Stimulated activated CD4-positive, alpha-beta T cell treated with anti-CD3 and anti-CD28 coated beads, Interleukin-4, amount 100 ng/mL, for 4 hours (primary cell): ENCODE measurements at places on chromosomes 2 and 18.

DNA sequence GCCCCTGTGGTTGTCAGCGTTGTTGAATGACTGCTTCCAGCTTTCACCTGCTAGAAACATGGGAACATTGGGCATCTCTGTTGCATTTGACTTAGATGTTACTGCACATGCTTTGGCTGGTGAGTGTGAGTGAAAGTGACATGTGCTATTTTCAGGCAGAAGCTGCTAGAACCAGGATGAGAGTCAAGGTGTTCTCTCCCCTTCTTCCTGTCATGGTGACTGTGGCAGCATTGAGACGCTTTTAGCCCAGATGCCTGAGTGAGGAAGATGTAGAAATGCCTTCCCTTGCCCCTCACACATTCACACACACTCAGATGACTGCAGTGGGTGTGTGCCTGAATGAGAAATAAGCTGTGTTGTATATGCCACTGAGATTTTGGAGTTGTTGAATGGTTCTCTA is 220.2 kb downstream of the PTPRM start:
- no peak for DNase-seq

DNA sequence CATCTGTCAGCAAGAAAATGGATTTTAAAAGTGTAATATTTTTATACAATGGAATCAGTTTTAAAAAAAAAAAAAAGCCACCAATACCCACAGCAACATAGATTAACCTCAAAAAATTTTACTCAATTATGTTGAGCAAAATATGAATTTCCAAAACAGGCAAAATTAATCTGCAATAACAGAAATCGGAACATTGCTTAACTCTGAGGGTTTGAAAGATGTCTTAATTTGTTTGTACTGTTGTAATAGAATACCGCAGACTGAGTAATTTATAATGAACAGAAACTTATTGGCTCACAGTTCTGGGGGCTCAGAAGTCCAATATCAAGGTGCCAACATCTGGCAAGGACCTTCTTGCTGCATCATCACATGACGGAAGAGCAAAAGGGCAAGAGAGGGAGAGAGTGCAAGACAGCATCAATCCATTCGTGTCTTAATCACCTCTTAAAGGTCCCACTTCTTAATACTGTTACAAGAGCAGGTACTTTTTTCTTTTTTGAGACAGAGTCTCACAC is 31.8 kb upstream of the TNFAIP6 start:
- no peak for DNase-seq

DNA sequence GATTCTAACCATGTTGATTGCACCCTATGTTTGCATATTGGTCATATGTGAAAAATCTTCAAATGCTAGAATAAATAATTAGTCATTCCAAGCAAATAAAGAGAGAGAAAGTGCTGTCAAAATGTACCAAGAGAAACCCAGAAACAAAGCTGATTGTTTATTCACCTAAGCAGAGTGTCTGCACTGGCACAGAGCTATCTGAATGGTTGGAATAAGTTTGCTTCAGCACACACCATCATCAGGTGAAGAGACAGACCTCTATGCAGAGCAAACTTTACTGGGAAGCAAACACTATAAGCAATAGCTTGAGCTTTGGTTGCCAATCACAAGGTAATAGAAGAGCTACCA is 25.4 kb downstream of the DSG4 start:
- DNase-seq = no peak

GRCh38 chr2:218010140-218010983 is 7.6 kb upstream of the TNS1 start:
- DNase-seq = peak; percentile 29

GRCh38 chr2:158312981-158313380 is 143.6 kb downstream of the CCDC148 start:
- DNase-seq = no peak

GRCh38 chr2:6080932-6081753 is 389.0 kb downstream of the SOX11 start:
- no peak for DNase-seq

GRCh38 chr2:1837022-1837421 is 92.7 kb upstream of the PXDN start:
- DNase-seq = no peak

GRCh38 chr2:141968433-141968832 is 162.4 kb downstream of the LRP1B start:
- no peak for DNase-seq

DNA sequence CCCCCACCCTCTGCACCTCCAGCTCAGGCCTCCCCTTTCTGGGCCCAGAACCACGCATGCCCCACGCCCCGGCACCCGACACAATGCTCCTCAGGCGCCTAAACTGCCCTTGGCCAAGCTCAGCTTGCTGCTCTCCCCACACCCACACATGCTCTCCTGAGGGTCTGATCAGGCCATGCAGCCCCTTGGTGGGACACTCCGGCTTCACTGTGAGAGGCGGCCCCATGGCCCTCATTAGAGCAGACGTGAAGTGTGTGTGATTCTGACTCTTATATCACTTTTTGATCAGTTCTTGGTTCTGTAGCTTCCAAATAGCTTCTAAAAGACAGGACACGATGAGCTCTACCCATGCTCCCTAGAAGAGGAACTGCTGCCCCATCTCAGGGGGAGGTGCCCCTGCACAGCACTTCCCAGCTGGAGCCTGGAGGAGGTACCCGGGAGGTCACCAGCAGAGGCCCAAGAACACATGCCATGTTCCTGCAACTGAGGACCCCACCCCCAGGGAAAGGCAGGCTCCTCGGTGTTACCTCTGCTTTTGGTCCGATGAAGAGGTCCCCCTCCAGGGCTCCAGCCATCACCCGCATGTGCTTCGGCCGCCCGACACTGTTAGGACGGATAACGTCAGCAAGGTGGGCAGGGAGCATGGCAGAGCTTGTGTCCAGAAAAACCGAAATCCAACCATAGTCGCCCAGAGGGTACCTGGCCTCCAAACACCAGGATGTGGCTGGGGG is 3.6 kb downstream of the ACTR1B start:
- no peak for DNase-seq

DNA sequence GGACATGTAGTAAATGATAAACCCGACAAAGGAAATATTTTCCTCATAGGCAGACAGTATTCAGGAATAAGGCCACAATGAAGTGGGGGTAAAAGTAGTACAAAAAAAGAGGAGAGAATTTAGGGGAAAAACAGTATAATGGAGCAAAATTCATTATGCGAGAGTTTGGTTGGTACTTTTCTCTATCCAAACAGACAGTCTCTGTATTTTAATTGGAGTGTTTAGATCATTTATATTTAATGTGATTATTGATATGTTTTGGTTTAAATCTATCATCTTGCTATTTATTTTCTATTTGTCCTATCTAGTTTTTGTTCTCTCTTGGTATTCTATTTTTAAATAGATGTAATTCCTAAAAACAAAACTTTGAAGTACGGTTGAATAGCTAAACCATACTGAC is 170.3 kb upstream of the SP5 start:
- no peak for DNase-seq

DNA sequence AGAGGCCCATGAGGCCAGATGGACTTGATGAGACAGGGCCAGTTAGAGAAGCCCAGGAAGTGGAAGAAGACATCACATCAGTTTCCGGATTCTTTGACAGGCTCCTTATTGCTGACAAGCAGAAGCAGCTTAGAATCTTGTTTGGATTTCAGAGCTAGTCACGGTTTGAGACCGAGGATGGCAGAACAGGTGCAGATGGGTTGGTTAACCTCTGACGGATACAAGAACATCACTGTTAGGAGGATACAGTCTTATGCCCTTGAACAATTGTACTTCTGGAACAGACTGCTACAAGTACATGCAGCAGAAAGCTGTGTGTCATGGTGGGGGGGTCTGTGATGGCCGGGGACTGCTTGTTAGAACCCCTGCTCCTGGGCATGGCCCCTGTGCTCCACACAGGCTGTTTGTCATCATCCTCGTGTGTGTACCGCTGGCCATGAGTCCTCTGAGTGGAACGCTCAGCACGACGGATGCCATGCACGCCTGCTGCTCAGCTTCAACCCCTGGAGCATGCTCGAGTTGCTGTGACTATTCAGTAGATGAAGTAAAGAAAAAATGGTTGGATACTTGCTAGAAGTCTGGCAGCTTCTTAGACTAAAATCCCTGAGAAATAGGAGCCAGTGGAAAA is 217.7 kb downstream of the SH3RF3 start:
- no peak for DNase-seq

- DNase-seq = no peak
Measured at GRCh38 chr18:23879544-23879943, 135.0 kb upstream of the TTC39C start.

DNA sequence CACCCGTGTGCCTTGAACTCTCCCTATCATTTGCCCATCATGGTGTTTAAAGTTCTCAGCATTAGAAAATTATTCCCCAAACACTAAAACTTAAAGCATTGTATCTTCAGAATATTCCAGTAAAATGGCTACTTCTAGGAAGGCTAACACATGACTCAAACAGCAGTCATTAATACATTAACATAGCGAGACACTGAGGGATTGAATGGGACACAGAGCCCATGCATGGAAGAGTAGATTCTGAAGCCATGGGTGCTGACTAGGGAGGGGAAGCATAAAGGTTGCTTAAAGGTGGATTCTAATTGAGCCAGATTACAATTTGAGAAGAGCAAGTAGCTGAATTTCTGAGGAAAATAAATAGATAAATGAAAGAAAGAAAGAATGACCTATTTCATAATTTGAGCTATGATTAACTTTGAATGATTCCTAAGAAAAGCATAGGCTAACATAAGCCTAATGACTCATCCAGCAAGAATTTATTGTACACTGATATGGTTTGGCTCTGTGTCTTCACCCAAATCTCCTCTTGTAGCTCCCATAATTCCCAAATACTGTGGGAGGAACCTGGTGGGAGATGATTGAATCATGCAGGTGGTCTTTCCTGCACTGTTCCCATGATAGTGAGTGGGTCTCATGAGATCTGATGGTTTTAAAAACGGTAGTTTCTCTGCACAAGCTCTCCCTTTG is 79.8 kb upstream of the PIK3C3 start:
- DNase-seq = no peak

GRCh38 chr2:8303322-8303832 is 378.5 kb upstream of the ID2 start:
- DNase-seq = peak; percentile 48

GRCh38 chr2:201926067-201926466 is 107.6 kb upstream of the FZD7 start:
- no peak for DNase-seq

DNA sequence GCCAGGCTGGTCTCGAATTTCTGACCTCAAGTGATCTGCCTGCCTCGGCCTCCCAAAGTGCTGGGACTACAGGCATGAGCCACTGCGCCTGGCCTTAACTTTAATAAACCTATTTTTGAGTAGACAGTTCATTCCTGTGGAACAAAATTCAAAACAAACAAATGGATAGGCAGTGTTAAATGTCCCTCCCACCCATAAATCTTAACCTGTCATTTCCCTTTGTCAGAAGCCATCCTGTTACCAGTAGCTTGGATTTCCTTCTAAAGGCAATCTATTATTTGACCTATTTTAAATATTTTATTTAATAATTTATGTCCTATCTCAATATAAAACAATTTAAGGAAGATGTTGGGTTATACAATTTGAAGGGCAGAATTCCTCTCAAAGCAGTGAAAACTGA is 6.6 kb upstream of the C2orf72 start:
- no peak for DNase-seq

- DNase-seq = no peak
Measured at GRCh38 chr2:23602116-23602515, 217.1 kb downstream of the KLHL29 start.

- no peak for DNase-seq
Measured at GRCh38 chr2:88642278-88642677, 15.0 kb upstream of the EIF2AK3 start.

- no peak for DNase-seq
Measured at GRCh38 chr2:88220718-88221117, 50.6 kb downstream of the THNSL2 start.

- no peak for DNase-seq
Measured at GRCh38 chr2:119175517-119175916, 17.0 kb upstream of the C1QL2 start.

DNA sequence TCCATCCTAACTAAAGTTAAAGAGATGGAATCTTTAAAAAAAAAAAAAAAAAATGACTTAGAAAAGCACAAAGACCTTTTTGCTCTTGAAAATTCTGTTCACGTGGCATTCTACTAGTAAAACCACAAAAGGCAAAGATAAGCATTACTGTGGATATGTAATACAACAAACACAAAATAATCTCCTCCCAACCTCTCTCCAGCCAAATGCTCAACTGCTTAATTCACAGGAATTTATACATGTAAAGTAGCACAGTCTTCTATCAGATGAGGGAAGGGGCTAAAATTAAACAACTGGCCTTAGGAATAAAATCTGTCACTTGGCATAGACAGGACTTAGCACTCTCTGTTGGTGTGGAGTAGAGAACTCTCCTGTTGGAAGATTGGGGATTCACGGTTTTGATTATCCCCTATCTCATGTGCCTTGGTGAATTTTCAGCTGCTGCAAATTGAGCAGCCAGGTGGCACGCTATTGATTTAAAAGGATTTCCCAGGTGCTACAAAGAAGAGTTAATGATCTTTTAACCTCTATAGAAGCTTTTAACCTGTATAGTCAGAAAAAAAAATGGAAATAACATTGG is 57.4 kb downstream of the ATIC start:
- no peak for DNase-seq

- no peak for DNase-seq
Measured at GRCh38 chr2:159557437-159558034, 58.8 kb downstream of the BAZ2B start.

DNA sequence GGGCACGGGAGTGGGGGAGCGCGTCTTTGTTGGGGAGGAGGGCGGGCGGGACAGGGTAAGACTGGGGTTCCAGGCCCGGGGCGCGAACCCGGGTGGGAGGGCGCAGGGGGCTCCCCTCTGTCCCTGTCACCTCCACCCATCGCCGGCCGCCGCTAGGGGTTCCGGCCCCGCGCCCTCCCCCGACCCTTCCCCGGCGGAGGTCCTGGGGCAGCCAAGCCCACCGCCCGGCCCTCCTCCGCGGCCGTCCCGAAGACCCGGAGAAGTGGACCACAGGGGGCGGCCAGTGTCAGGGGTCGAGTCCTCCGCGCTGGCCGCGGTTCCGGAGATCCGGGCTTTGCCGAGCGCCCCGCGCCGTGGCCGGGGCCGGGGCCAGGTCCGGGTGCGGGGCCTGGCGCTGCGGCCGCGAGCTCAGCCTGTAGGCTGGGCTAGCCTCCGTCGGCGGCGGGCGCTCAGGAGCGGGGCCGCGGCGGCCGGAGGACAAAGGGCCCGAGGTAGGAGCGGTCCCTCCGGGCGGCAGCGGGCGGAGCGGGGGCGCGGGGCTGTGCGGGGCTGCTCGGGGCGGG is 16.6 kb upstream of the E2F6 start:
- no peak for DNase-seq

DNA sequence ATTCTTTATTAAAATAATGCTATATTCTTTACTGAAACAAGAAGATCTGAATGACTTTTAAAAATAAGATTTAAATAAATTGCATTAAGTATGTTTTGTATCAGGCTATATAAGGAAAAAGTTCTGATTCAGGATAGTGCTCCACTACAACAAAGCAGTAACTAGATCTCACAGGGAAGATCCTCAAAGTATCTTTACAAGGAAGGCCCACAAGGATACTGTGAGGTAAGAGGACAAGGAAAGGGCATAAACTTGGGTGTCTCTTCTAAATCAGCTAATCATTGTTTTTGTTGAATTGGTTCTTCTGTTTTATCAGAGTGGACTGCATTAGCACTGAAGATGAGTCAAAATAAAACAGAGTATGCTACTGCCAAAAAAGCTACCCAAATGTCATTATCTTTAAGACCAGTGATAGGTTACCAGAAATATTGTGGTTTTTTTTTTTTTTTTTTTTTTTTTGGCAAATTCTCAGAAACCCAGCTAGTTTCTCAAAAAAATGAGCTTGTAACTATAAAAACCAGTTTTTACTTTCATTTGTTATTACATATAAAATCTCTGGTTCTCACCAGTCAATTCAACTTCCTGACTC is 160.9 kb downstream of the BAZ2B start:
- DNase-seq = no peak

- no peak for DNase-seq
Measured at GRCh38 chr2:96551605-96552314, 15.2 kb downstream of the ARID5A start.
